ENCODE measurements at places on chromosomes 12 and 14. TPM values are rescaled to one million over a fixed set of nuclear protein-coding genes. Genes with fewer than 3 reads are reported as not detected.

- DNase-seq = no peak
Observed at GRCh38 chr12:84653482-84653881, 259.1 kb downstream of the SLC6A15 start.

DNA sequence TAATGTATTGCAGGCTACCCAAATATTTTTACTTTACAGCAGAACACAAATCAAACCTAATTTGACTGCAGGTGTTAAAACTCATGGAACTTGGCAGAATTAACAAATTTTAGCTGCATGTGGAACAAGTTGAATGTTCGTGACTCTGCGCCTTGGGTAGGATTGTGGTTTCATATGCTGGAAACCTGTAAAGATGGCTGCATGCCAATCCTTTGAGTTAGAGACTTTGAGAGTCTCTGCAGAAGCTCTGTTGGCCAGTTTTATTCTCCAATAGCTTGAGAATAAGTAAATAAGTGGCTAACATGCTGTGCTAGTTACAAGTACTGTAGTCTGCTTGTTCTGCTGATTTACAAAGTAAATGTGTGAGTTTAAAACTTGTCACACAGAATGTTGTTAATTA lies 77.8 kb downstream of the PDE6H start:
- DNase-seq = no peak

DNA sequence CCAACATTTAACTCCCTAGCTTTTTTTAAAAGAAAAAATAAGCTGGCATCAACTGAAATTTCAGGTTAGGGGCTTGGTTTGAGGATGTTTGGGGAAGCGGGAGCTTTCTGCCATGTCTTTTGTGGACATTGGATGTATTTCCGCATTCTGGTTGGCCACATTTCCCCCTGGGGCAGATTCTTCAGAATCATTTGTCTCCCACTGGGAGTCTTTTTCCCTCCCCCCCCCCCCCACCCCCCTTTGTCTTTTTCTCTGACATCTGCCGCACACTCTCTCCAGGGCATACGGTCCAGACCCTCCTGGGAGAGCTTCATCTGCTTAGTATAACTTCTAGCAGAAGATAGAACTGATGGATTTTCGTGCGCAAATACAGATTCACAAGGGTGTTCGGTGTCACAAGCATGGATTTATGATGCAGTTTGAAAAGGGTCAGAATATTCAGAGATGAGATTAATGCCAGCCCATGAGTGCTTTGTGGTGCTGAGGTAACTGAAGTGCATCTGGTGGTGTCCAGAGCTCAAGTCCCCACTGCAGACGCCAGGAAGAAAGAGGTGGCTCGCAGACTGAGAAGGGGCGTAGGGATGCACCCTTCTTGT lies 40.2 kb downstream of the ETV6 start:
- no peak for DNase-seq

Gene P2RX2
- total RNA-seq = 0.19 TPM
